ENCODE measurements at places on chromosomes 11 and 22. TPM values are rescaled to one million over a fixed set of nuclear protein-coding genes. Genes with fewer than 3 reads are reported as not detected.

GRCh38 chr11:68837583-68838571 lies 3.8 kb downstream of the CPT1A start:
- DNase-seq, result no peak
- H3K4me3 ChIP-seq, result peak overlapping the region; percentile 59
- peaks cover 38% of the 10 kb centered on the region for H3K4me1 ChIP-seq
- H3K27me3 ChIP-seq, result peaks cover 16% of the 10 kb centered on the region

GRCh38 chr22:33874206-33874605 lies 46.1 kb downstream of the LARGE1 start:
- H3K36me3 ChIP-seq, result no peaks in the 10 kb centered on the region
- H3K4me3 ChIP-seq, result no peak overlapping the region
- H3K4me1 ChIP-seq, result peaks cover 42% of the 10 kb centered on the region
- H3K27me3 ChIP-seq, result no peaks in the 10 kb centered on the region
- no peak overlapping the region for H3K27ac ChIP-seq
- DNase-seq, result no peak

DNA sequence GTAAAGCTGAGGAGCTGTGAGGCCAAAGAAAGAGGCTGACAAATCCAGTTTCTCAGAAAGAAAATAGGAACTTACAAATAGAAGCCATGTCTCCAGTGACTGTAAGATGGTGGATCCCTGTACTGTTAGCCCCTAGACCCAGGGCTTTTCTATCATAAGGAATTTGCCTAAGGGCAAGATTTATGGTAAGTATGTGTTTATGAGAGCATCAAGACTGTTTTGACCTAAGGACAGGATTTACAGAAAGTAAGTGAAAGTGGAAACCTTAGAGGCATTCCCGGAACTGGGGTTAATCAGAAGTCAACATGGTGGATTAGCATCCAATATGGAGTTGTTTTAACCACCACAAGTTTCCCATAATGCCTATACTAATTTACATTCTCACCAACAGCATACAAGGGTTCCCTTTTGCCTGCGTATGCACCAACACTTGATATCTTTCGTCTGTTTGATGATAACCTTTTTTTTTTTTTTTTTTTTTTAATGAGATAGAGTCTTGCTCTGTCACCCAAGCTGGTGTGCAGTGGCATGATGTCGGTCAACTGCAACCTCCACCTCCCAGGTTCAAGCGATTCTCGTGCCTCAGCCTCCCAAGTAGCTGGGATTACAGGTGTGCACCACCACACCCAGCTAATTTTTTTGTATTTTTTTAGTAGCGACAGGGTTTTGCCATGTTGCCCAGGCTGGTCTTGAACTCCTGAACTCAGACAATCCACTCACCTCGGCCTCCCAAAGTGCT lies 40.2 kb downstream of the BIRC2 start:
- H3K4me1 ChIP-seq, result peaks cover 17% of the 10 kb centered on the region
- H3K27me3 ChIP-seq, result no peaks in the 10 kb centered on the region
- H3K27ac ChIP-seq, result no peak overlapping the region
- peaks cover 51% of the 10 kb centered on the region for H3K36me3 ChIP-seq
- no peak overlapping the region for H3K4me3 ChIP-seq
- DNase-seq, result no peak

SEZ6L gene
- total RNA-seq, result 11.6 TPM

JRKL gene
- total RNA-seq, result 11.5 TPM

DNA sequence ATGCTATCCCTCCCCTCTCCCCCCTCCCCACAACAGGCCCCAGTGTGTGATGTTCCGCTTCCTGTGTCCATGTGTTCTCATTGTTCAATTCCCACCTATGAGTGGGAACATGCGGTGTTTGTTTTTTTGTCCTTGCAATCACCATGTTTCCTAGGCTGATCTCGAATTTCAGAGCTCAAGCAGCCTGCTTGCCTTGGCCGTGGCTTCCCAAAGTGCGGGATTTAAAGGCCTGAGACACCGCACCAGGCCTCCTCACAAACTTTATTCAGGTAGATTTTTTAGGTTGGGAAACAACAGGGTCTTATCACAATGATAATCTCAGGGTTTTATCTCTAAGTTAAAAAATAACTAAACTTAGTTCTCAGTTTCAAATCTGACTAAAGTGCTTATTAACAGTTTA lies 125.4 kb downstream of the LUZP2 start:
- H3K4me1 ChIP-seq, result no peaks in the 10 kb centered on the region
- no peak overlapping the region for H3K4me3 ChIP-seq
- no peak for DNase-seq

GRCh38 chr11:27328614-27329013 lies 34.4 kb downstream of the CCDC34 start:
- no peak for DNase-seq
- H3K27ac ChIP-seq, result no peak overlapping the region
- no peak overlapping the region for H3K4me3 ChIP-seq
- peaks cover 3% of the 10 kb centered on the region for H3K4me1 ChIP-seq

DNA sequence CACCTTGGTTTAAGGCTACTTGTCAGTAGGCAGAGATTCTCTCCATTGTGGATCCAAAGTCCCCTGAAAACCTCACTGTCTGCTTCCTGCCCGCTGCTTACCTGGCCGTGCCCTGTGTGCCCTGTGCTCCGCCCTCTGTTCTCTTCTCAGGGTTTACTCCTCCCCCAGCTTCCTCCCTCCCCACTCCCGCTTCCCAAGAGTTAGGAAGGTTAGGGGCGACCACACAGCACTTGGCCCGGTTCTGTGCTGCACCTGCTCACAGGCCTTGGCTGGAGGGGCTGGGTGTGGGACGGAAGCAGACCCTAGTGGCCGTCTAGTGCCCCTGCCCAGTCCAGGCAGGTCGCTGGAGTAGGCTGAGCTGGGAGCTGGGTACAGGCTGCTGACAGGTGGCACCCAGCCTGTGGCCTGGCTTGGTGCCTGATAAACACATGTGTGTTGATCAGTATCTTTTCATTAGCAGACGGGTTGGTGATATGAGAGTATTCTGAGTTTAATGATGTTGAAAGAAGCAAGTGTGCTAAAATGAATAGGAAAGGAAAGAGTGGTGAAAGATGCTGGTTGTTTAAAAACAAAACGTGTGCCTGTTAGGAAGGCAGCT lies 40.5 kb downstream of the GRAMD4 start:
- no peak overlapping the region for H3K4me3 ChIP-seq
- no peaks in the 10 kb centered on the region for H3K36me3 ChIP-seq
- H3K27me3 ChIP-seq, result no peaks in the 10 kb centered on the region
- H3K27ac ChIP-seq, result peak overlapping the region; percentile 16

GRCh38 chr11:21066030-21066429 lies 396.6 kb downstream of the NELL1 start:
- DNase-seq, result no peak
- H3K4me1 ChIP-seq, result no peaks in the 10 kb centered on the region
- H3K36me3 ChIP-seq, result peaks cover 4% of the 10 kb centered on the region
- no peak overlapping the region for H3K27ac ChIP-seq

GRCh38 chr11:121082670-121083069 lies 18.4 kb upstream of the TECTA start:
- no peak for DNase-seq
- peaks cover 32% of the 10 kb centered on the region for H3K36me3 ChIP-seq
- H3K27ac ChIP-seq, result no peak overlapping the region
- H3K4me1 ChIP-seq, result no peaks in the 10 kb centered on the region
- H3K27me3 ChIP-seq, result no peaks in the 10 kb centered on the region

DNA sequence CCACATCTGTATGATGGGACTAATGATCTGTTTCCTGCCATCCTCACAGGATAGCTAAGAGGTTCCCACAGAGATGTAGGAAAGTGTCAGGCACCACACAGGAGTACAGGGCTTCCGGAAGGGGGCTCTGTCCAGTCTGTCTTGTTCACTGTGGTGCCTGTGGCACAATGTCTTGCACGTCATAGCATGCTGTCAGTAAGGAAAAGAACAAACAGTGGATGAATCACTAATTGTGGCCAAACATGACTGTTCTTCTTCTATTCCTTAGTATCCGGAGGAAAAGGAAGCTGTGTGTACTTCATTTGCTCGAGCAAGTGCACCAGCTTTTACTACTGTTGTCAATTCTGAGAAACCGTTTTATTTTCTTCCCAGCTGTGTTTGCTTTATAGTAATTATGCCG lies 73.4 kb upstream of the YWHAH start:
- peaks cover 40% of the 10 kb centered on the region for H3K36me3 ChIP-seq
- no peak for DNase-seq
- no peaks in the 10 kb centered on the region for H3K27me3 ChIP-seq
- peaks cover under 1% of the 10 kb centered on the region for H3K4me1 ChIP-seq
- no peak overlapping the region for H3K27ac ChIP-seq

CARNS1 gene
- 0.31 TPM for total RNA-seq

GRCh38 chr22:41699264-41700107 lies at the start of gene MEI1:
MEI1 (plus strand) TSS chr22:41699503; CDS start chr22:41699539, 36 bp downstream.
- no peak within 1 kb of the TSS for H3K27ac ChIP-seq
- no peaks in the 10 kb centered on the region for H3K36me3 ChIP-seq
- H3K4me1 ChIP-seq, result peaks cover 8% of the 10 kb centered on the region
- DNase-seq, result no peak

HEPN1 gene
- not detected for total RNA-seq

DNA sequence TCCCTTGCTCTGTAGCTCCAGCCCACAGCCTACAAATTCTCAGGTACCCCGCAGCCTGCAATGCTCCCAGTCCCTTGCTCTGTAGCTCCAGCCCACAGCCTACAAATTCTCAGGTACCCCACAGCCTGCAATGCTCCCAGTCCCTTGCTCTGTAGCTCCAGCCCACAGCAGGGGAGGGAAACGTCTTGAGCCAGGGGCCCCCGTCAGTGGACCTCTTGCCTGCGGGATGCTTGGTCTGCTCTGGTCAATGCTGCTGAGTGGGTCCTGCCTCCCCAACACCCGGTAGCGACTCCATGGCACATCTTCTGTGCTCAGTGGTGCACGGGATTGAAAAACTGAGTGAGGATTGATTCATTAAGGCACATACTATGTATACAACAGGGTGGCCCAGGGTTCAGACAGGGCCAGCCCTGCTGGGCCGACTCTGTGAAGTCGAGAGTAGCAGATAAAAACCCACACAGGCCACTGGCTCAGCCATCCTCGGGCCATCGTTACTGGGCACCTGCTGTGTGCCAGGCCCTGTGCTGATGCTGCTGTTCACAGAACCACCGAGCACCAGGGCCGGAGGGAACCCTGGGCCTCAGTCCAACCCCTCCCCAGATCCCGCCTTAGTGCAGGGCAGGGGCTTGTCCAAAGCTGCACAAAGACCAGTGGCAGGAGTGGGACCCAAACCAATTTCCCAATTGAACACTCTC lies 69.7 kb downstream of the MYO7A start:
- H3K4me1 ChIP-seq, result peaks cover 6% of the 10 kb centered on the region
- no peak overlapping the region for H3K4me3 ChIP-seq
- no peak for DNase-seq
- no peaks in the 10 kb centered on the region for H3K27me3 ChIP-seq

DNA sequence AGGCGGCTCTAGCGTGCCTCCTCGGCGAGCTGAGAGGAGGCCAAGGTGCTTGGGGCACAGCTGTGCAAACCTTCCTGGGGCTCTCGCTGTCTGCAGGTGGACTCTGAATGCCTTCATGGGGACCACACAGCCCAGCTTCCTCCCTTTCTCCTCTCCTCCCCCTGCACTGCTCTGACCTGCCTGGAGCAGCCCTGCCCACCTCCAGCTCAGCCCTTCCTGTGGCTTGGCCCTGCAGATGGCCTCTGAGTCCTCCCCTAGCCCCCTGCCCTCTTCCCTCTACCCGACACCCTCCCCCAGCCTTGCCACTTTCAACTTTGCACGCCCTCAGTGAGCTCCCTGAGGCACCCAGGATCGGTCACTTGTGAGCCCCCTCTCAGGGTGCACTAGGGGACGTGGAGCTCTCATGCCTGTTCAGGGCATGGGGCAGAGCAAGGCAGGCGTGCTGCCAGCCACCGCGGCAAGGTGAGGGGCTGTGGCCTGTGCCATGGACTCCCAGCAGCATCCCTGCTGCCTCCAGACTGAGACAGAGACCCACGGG lies 31.4 kb downstream of the PPM1F start:
- H3K27ac ChIP-seq, result no peak overlapping the region
- H3K27me3 ChIP-seq, result no peaks in the 10 kb centered on the region
- DNase-seq, result no peak
- no peak overlapping the region for H3K4me3 ChIP-seq
- H3K4me1 ChIP-seq, result peaks cover 12% of the 10 kb centered on the region

FGF4 gene
- not detected for total RNA-seq

- no peaks in the 10 kb centered on the region for H3K36me3 ChIP-seq
- peaks cover 5% of the 10 kb centered on the region for H3K27me3 ChIP-seq
- no peak overlapping the region for H3K4me3 ChIP-seq
- H3K27ac ChIP-seq, result no peak overlapping the region
Observed at GRCh38 chr11:1777737-1778136, 14.0 kb upstream of the CTSD start.

FJX1 gene
- 38.8 TPM for total RNA-seq

DNA sequence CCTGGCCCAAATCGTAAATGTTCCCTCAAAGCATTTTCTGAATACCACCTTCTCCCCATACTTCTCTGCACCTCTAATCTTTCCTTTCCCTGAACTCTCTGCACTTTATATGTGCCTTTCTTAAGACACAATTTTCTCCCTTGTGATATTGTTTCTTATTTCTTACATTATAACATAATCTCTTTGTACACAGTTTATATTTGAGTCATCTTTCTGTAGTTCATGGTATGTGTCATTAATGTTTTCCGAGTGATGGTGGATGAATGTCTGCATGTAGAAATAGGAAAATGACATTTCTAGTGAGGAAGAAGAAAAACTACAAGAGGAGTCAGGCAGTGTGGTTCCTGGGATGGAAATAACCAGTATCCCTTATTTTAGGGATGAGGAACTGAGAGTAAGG lies 5.5 kb downstream of the ACRV1 start:
- H3K27me3 ChIP-seq, result no peaks in the 10 kb centered on the region
- peaks cover 4% of the 10 kb centered on the region for H3K36me3 ChIP-seq
- no peak for DNase-seq
- no peak overlapping the region for H3K27ac ChIP-seq
- H3K4me3 ChIP-seq, result no peak overlapping the region

DNA sequence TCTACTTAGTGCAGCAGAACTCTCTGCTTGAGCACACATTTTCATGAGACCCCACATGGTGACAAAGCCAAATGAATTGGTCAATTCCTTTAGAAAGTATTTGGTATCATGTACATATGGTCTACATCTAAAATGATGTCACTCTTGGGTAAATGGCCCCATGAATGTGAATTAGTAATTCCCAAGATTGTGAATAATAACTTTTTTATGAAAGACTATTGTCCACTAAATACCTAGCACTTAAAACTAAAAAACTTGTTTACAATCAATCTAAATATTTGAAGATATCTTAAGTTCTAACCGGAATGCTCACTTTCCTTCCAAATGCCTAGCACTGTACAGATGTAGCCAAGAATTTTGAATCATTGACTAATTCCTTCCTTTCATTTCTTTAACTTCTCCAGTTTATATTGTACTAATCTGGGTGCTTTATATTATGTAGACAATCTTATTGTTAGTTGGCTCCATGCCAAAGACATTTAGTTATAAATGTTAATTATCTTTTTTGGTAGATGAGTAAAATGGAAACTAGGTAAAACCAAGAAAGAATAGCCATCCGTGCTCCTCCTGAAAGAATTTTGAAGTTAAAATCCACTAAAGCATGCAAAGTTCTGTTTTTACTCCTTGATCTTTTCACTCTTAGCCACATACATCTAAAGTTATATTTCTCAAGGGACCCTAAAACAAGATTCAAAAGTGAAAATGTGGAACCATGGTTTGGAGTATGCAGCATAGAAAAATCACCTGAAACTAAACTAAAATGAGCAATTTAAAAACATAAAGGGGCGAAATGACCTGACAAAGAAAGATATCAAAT lies 145.0 kb upstream of the ARHGAP20 start:
- peaks cover 22% of the 10 kb centered on the region for H3K4me1 ChIP-seq
- H3K27me3 ChIP-seq, result peaks cover 4% of the 10 kb centered on the region
- H3K27ac ChIP-seq, result no peak overlapping the region

- H3K36me3 ChIP-seq, result peaks cover 14% of the 10 kb centered on the region
- H3K4me1 ChIP-seq, result no peaks in the 10 kb centered on the region
- no peak overlapping the region for H3K4me3 ChIP-seq
- H3K27ac ChIP-seq, result no peak overlapping the region
- no peak for DNase-seq
Observed at GRCh38 chr22:31572939-31573338, 76.6 kb downstream of the SFI1 start.

Data from type B pancreatic cell (in vitro differentiated cells).